ENCODE measurements at places on chromosomes 4 and X. TPM values are rescaled to one million over a fixed set of nuclear protein-coding genes. Genes with fewer than 3 reads are reported as not detected.

The ARL9 gene
- total RNA-seq: not detected

DNA sequence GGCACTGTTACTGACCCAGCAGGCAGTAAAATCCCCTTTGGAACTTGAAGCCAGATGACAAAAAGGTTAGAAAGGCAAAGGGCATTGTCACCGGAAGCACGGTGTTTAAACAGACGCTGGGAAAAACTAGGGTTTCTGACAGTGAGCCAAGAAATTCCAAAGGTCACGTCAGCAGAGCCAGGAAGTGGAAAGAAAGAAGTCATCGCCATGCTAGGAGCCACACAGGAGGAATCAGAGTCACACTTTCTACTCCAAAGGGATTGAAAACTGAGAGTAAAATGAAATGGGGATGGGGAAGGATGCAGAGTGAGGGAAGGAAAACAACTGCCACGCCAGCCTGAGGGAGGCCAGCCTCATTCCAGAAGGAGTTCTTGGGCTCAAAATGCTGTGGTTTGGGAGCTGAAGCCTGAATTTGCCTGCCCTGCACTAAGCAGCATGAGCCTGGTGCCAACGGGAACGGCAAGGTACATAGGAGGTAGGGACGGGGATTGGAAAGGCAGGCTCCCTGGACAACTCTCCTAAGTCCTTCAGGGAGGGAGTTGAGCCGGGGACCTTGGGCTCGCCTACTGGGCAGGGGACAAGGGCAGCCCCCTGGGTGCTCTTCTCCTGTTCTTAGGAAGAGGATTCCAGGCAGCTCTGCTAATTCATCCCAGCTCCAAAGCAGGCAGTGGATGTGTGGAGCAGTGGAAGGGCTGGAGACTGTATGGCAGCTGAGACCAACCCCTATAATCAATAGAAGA, 66.8 kb downstream of the SOWAHB start:
- peak; percentile 49 for DNase-seq

- no peak for DNase-seq
Observed at GRCh38 chr4:41006141-41006540, 208.2 kb downstream of the APBB2 start.

DNA sequence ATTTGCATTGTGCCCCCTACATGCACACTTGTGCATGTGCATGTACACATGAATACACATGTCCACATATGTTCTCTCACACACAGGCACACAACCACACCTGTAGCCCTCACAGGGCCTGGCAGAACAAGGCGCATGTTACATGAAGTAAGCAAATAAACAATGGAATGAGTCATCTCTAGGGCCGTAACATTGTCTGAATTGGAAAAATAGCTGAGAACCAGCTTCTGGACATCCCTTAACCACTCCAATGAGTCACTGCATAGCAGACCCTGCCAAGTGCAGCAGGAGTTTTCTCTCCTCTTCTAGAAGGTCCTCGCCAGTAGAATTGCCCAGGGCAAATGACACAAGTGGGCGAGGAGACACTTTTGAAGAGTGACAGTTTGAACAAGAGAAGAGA, 66.1 kb downstream of the MAGEA10 start:
- no peak for DNase-seq

The TEX13D gene
- total RNA-seq: not detected

- no peak for DNase-seq
Observed at GRCh38 chr4:156619154-156619934, 352.3 kb downstream of the PDGFC start.

The F9 gene
- total RNA-seq: not detected

The WNK3 gene
- 2.7 TPM for total RNA-seq

GRCh38 chrX:2840961-2841360, 12.2 kb downstream of the GYG2 start:
- no peak for DNase-seq

GRCh38 chr4:2794486-2795299, 1.8 kb downstream of the SH3BP2 start:
- peak; percentile 51 for DNase-seq

- DNase-seq: no peak
Observed at GRCh38 chrX:41178201-41178600, 93.0 kb downstream of the USP9X start.

GRCh38 chr4:82691431-82691830, 107.2 kb downstream of the SCD5 start:
- no peak for DNase-seq

DNA sequence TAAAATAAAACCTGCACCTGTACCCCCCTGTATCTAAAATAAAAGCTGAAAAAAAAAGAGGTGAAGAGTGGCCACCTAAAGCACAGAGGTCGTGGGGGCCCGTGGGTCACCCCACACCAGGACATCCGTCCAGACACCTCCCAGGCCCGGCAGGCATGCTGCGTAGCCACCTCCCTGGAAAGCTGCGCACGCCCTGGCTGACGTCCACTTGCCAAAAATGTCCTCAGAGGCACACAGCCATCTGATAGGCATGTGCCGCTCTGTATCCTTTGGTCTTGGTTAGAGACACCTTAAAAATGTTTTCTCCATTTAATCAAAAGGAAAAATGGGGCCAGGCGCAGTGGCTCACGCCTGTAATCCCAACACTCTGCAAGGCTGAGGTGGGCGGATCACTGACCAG, 17.7 kb downstream of the FAM53A start:
- DNase-seq: peak; percentile 49

- no peak for DNase-seq
Observed at GRCh38 chr4:56863441-56864139, 42.1 kb upstream of the SPINK2 start.

GRCh38 chr4:152073351-152074087, 312.7 kb upstream of the GATB start:
- DNase-seq: peak; percentile 43

GRCh38 chr4:37892641-37893040, 1.8 kb downstream of the TBC1D1 start:
- no peak for DNase-seq

GRCh38 chr4:109649872-109650271, 53.4 kb downstream of the CASP6 start:
- DNase-seq: no peak

The TCEANC gene
- 6.5 TPM for total RNA-seq

The NKX1-1 gene
- not detected for total RNA-seq

The CCDC149 gene
- 20.6 TPM for total RNA-seq

The FGF2 gene
- total RNA-seq: 19.2 TPM

DNA sequence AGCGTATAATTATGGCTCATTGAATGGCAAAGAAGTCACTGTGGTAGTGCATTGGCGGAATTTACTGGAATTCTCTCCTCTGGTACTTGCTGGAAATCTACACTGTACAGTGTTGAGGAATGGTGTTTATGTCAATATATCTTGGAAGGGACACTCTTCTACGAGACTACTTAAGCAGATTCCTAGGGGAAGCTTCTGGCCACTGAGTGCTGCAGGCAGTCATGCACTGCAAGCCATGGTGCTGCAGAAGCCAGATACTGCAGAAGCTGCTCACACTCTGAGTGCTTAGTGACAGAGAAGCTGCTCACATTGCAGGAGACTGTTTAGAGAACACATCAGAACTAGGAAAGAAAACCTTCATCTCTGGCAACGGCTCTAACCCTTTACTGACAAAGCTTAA, 725.0 kb downstream of the CCSER1 start:
- peak; percentile 9 for DNase-seq

The MSL3 gene
- total RNA-seq: 19.9 TPM

DNA sequence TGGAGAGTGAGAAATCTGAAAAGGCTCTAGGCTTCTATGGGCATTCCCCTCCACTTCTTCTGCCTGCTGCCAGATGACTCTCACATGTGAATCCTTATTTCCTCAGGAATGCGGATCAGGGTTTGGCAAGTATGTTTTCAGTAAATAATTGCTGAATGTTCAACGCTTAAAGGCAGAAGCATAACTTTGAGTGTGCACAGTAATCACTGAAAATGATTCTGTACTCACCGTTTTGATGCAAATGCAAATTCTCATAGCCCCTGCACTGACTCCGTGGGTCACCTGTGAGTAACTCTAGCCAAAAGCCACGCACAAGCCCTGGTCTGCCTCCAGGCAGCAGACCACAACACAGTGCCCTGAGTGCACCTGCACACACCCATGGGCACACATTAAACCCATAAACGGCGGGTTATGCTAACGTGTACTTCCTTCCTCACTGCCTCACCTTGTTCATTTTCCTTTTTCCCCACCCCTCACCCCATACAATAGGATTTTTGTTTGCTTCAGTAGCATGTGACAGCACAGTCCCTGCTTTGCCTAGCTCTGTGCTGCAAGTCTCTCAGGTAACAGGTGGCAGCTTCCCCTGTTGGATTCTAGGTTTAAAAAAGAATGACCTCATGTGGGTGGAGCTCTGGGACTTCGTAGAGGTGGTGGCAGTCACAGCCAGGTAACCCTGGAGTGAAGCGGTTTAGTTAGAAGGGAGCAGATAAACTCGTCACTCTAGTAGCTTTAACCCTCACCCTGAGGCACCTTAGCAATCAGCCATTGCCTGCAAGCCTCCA, at the start of gene ARHGEF38:
TSS of gene ARHGEF38 (plus strand) at position 656 of the 782 bp plus-strand sequence. CDS start 146 bp downstream, outside the sequence.
- DNase-seq: peak; percentile 29

The HSFX1 gene
- 2.9 TPM for total RNA-seq

- no peak for DNase-seq
Observed at GRCh38 chr4:82481506-82481840, 51.1 kb downstream of the ENOPH1 start.

- peak; percentile 94 for DNase-seq
Observed at GRCh38 chr4:52869196-52869595, 7.1 kb downstream of the RASL11B start.

The MPC1L gene
- total RNA-seq: not detected

The FMR1 gene
- 57.3 TPM for total RNA-seq

The ERCC6L gene
- total RNA-seq: 4.0 TPM

The NWD2 gene
- total RNA-seq: 0.41 TPM

The USP17L30 gene
- total RNA-seq: not detected

DNA sequence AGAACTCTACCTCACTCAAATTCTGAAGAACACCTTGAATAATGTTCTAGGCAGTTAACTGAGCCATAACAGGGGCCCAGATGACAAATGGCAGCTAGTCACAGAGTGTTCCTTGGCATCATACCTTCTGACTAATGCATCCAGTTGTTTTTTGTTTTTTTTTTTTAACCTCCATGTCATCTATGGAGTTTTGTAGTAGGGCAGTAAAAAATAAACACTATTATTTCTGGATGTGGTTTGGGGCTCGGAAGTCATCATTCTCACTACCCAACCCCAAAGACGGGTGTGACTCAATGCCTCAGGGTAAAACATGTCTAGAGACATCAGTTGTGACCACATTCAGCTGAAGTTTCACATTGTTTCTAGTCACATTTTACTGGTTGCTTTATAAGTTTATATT, 31.2 kb upstream of the MCF2 start:
- no peak for DNase-seq

The TMEM165 gene
- total RNA-seq: 78.7 TPM

GRCh38 chr4:577499-578450, 1.7 kb upstream of the TMEM271 start:
- DNase-seq: peak; percentile 8

The MAGIX gene
- 3.5 TPM for total RNA-seq

GRCh38 chrX:148517176-148517575, 16.8 kb downstream of the AFF2 start:
- no peak for DNase-seq

- no peak for DNase-seq
Observed at GRCh38 chr4:67608027-67608426, 49.5 kb downstream of the STAP1 start.

The SSX4B gene
- not detected for total RNA-seq

The IL2 gene
- not detected for total RNA-seq

- DNase-seq: no peak
Observed at GRCh38 chrX:30637874-30638815, 15.1 kb upstream of the GK start.

- peak; percentile 58 for DNase-seq
Observed at GRCh38 chr4:53656421-53656981, 65.2 kb upstream of the LNX1 start.

DNA sequence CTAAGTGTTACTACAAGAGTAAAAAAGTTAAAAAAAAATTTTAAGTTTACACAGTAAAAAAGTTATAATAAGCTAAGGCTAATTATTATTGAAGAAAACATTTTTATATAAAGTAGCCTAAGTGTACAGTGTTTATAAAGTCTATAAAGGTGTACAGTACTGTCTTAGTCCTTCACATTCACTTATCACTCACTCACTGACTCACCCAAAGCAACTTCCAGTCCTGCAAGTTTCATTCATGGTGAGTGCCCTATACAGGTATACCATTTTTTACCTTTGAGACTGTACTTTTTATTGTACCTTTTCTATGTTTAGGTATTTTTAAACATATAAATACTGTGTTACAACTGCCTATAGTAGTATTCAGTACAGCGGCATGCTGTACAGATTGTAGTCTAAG, 74.2 kb downstream of the TMEM165 start:
- DNase-seq: no peak

The CXCL8 gene
- 9.6 TPM for total RNA-seq

The COX7B2 gene
- total RNA-seq: not detected

DNA sequence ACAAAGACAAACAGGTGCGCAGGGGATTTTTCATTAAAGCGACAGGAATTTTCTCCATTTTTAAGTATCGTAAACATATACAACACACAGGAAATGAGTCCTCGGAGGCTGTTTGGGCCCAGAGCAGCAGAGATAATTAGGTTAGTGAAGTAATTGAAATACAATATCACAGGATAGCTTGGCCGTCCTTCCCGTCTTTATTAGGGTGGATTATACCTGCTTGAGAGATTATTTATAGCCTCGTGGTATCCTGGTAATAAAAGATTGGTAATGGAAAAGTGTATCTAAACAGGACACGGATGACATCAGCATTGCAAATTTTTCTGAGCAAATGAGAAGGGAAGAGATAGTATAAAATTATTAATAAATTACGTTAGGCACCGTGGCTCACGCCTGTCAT, 68.2 kb downstream of the CRLF2 start:
- DNase-seq: no peak

- DNase-seq: no peak
Observed at GRCh38 chr4:88661739-88662138, 35.9 kb downstream of the NAP1L5 start.

The SLC30A9 gene
- 82.2 TPM for total RNA-seq

The ZNF182 gene
- total RNA-seq: 7.3 TPM

The SPANXA2 gene
- not detected for total RNA-seq

The NXF3 gene
- total RNA-seq: not detected

DNA sequence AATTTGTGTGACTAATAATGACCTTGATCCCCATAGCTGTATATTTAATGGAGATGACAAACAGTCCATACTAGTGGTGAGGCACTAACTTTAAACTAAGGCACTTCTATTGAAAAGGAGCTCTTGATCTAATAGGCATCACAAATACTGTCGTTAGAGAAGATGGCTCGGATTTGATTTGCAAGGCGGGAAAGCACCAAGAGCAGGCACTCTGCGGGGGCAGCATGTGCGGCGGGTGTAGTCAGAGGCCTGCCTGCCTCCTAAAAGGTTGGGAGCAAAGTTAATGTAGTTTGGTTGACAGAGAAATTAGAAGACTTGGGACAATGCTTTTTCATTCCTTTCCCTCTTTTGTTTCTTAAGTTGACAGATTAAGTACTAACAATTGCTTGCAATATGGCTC, 278.8 kb downstream of the CFAP299 start:
- DNase-seq: no peak

DNA sequence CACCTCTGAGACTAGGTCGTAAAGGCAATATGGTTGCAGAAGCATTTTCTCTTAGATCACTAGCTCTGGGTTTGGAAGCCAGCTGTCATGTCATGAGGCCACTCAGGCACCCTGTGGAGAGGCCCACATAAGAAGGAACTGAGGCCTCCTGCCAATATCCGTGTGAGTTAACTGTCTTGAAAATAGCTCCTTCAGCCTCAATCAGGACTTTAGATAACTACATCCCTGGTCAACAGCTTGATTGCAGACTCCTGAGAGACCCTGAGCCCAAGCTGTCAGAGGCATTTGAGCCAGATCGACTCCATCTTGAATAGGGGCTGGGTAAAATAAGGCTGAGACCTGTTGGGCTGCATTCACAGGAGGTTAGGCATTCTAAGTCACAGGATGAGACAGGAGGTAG, 15.1 kb upstream of the REPS2 start:
- no peak for DNase-seq

GRCh38 chrX:54921427-54922021, 900 bp downstream of the TRO start:
- peak; percentile 94 for DNase-seq
